ENCODE measurements at places on chromosomes 6 and 20.
A peak's percentile ranks its signal among the peaks of the same experiment; 100 is the strongest.

DNA sequence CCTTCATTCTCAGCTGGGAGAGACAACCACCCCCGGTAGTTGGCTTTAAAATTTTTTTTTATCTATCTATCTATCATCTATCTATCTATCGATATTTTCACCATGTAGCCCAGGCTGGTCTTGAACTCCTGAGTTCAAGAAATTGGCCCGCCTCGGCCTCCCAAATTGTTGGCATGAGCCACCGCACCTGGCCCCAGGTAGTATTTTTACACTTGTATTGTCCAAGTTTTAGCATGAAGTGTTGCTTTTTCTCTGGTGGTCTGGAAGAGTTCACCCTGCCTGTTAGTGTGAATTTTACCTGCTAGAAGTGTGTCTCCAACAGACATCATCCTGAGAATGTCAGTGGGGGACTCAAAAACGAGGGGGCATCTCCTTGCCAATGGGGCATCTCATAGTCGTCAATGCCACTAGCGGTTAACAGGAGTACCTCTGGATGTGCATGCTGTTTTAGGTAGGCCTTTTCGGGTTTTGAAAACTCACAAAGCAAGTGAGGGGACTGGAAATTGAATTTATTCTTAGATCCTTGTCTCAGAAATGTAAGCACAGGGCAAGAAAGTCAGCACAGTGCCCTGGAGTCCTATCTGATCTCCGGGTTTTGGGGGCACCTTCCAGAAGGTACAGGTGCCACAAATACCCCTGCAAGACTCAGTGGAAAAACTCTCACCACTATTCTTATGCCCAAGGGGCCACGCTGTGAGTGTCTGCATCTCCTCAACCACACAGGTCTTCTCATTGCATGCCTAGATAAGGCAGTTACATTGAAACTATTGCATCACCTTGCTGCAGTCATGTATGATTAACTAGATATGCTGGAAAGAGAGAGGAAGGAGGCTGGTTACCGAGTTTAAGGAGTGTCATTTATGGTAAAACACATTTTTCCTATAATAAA lies 37.1 kb downstream of the TNFAIP3 start:
- no peak for DNase-seq

DNA sequence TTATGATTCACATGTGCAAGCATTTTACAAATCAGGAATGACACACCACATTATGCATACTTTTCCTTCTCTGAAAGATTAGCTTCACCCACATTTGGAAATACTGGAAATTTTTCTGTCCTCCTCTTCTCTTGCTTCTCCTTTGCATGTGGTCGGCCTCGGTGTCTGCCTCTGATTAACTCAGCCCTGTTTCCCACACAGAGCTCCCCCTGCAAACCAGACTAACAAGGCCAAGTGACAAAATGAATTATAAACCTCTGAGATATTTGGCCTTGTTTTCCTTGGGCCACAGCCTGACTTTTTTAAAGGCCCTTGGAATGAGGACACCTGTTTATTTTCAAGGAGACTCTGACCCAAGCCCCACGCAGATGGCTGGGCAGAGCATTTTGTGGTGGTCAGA lies 9.0 kb upstream of the CCN6 start:
- no peak for DNase-seq

DNA sequence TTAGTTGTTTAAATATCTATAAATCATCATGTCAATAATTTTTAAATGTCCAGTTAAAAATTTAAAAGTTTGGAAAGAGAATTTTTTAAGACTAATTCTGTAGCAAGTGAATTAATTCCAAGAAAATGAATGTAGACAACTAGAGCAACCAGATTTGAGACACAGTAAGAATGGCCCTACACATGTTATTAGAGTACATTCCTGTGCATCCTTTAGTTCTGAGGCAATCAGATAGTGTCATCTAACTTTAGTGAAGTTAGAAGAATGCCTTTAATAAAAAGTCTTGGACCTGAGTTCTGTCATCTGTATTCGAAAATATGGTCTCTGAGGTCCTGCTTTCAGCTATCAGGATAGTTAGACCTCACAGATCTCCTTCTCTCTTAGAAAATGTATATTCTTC lies 63.7 kb downstream of the HIVEP2 start:
- no peak for DNase-seq

DNA sequence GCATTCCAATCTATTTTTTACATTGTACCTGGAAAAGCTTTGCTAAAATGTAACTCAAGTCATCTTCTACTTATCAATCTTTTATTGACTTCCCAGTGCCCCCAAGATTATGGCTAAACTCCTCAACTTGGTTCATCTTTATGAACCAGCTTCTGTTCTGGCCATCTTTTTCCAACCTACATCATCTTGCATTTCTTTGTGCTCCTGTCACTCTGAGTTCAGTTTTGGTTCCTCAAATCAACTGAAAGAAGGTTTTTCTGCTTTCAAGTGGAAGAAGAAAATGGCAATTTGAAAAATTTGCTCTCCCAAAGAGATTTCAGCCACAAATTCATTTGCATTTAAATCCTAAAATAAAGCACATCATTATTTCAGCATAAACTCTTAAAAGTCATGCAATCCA lies 41.8 kb downstream of the GPX5 start:
- DNase-seq: no peak

GRCh38 chr20:59031564-59032022 lies 542 bp downstream of the ATP5F1E start:
- no peak for DNase-seq

DNA sequence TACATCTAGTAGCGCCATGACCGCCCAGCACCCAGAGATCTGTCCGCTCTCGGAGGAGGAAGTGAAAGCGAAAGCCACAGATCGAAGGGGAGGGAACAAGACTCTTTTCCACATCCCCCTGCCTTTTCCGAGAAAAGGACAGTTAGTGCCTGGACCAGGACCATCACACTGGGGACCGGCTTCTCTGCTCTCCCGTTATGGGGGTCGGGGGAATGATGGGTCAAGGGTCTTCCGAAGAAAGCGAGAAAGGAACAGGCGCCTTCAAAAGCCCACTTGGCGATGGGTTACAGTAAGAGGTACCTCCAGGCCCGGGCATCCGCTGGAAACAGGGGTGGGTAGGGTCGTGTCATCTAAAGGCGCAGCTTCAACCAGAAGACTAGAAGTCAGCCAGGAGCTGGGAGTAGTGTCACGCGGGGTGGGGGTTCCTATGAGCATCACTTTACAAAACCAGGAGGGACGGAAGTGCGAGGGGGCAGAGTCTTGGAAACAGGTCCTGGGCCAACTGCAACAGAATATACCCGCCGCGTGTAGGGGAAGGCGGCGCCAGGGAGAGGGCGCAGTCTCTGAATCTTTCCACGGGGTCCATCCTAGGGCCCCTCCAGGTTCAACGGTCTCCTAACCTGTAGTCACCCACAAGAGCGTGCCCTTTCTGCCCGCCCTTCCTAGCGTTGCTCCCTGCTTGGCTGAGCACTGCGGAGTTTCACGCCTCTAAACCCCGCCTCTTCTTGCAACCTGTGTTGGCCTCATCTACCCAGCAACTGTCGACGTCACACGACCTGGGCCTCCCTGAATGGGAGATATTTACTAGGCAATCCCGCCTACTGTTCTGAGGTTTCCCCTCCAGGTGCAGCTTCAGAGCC lies at the start of gene PSMB8:
TSS of gene PSMB8 (minus strand) at position 69 of the 860 bp plus-strand sequence. CDS start at position 18, 51 bp downstream.
- peak; percentile 67 for DNase-seq

DNA sequence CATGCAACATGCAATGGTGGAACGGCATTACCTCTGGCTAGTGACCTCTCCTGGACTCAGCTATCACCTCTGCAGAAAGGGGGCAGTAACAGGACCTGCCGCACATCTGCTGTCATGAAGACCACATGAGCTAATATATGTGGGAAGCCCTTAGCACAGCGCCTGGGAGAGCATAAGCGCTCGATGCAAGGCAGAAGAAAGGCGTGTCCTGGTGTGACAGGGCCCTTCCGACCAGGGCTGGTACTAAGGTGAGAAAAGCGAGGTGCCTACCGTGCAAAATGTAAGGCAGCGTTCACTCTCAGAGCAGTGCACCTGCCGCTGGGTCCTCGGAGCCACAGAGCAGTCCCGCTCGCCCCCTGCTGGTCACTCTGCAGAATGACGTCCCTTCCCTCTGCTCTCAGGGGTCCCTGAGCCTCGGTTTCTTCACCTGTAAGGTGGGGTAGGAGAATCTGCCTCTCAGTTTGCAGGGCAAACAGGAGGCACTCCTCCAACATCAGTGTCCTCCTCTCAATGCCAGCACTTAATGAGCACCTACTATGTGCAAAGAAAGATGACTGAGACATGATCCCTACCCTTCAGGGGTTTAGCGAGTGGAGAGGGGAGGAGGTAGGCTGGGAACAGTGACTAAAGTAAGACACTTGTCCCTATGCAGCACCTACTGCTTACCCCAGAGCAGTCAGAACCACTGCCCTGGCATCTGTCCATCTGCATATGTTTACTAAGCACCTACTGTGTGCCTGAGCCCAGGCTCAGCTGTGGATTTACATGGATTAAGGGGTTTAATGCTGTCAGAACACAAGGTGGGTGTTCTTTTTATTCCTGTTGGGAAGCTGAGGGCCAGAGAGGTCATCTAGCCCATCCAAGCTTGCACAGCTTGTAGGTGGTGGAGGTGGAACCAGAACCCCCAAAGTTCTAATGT lies 41.1 kb upstream of the PTGIS start:
- DNase-seq: peak; percentile 56

- DNase-seq: peak; percentile 14
These were observed 10.9 kb downstream of the ABT1 start for GRCh38 chr6:26607434-26608230.

GRCh38 chr20:5402903-5403531 lies 86.3 kb upstream of the PROKR2 start:
- DNase-seq: no peak

GRCh38 chr20:34402461-34402860 lies 39.4 kb downstream of the ITCH start:
- DNase-seq: no peak

GRCh38 chr6:148304976-148305375 lies 37.7 kb upstream of the SASH1 start:
- DNase-seq: no peak

DNA sequence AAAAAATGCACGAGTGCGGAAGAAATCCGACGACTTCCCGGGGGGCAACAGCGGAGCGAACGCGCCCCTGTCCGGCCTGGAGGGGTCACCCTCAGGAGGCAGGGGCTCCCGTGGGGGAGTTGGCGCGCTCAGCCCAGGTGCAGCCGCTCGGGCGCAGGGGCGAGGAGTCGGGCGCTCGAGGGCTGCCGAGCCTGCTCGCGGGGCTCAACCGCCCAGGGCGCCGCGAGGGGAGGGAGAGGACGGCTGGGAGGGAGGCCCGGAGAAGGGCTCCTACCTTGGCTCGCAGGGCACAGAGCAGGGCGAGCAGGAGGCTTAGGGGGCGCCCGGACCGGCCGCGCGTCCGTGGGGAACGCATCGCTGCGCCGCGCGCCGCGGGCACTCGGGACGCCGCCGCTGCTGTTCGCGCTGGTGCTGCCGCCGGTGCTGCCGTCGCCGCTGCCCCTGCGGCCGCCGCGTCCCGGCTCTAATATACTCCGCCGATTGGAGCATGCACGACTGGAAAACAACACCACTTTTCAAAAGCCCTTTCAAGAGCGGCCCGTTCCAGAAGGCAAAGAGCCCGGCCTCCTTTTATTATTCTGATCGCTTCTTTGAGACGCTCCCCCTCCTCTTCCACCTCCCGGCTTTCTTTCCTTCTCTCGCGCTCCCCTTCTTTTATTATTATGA lies 490 bp downstream of the JAG1 start:
- DNase-seq: no peak

DNA sequence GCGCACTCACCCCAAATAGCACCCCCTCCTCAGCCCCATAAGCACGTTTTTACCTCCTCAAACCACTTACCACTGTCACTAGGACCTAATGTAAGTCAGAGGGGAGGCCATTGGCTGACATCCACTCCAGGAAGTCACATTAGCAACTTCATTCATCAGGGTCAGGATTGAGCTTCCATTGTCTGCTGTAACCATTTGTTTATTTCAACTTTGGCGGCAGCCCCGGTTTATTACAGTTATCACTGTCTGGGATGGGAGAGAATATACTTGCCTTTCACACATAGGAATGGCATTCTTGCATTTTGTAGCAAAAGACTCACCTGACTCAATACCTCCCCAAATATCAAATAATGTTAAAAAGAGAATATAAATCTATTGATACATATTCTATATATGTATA lies 38.3 kb downstream of the MAFB start:
- no peak for DNase-seq

- peak; percentile 63 for DNase-seq
These were observed at the start of gene BTN3A1 for GRCh38 chr6:26401987-26402658. Gene BTN3A1 (plus strand): TSS chr6:26402275. CDS start chr6:26405564, 3,289 bp downstream.

DNA sequence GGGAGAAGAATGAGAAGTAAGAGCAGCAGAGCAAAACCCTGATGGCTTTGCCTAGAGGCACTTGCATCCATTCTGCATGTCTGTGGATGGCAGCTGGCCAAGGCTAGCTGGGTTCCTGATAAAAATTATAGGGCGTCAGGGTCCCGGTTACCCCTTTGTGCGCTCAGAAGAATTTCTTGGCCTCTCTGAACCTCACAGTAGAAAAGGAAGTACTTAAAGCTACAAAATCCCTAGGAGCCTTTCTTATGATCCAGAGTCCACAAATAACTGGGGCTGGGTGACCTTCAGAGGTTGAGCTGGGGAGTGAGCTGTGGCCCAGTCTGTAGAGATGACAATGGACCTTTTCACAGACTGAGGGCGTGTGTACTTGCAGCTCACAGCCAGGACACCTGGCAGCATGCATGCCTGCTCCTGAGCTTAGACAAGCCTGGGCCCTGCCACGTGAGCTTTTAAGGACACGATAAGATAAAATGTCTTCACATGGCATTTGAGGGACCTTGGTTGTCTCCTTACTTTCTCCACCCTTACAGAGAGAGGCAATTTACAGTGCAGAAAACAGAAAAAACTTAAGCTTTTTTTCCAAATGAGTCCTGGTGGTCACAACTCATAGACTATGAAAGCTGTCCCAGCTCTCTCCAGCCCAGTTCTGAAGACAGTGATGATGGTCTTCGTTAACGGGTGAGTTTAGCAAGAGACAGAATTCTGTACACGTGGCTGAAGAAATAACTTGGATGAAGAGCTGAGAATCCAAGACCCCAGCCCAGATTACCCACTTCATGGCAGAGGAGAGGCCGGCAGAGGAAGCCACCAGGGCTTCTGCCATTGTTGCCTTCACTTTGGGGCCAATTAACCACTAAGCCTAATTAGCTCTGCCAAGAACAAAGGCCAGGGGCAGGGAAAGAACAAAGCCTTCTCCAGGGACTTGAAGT lies 50.3 kb downstream of the FOXA2 start:
- DNase-seq: no peak

DNA sequence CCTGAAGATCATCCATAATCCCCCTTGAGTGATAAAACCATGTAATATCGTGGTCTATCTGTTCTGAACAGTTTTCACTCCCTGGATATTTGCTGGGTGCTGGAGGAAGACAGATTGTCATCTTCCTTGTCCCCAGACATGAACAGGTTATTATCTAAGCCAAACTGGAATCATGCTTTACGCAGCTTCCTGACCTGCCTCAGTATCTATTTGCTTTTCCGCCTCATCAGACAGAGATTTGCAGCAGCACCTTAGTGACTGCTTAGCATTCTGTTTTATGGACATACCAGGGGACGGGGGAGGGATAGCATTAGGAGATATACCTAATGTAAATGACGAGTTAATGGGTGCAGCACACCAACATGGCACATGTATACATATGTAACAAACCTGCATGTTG lies 124.6 kb downstream of the SLC23A2 start:
- DNase-seq: no peak
